Left lung (tissue), 14 donors: ENCODE measurements at places on chromosomes 3 and 15. TPM values are rescaled to one million over a fixed set of nuclear protein-coding genes. Genes with fewer than 3 reads are reported as not detected.
A peak's percentile ranks its signal among the peaks of the same experiment; 100 is the strongest.

Gene C3orf20
- 0.17 TPM for polyA plus RNA-seq

Gene CDHR4
- 4.6 TPM for polyA plus RNA-seq

Gene LYZL4
- not detected for polyA plus RNA-seq

Gene GABRB3
- polyA plus RNA-seq: 2.3 TPM

Gene TMEM45A
- 42.3 TPM for polyA plus RNA-seq

Gene ITIH1
- 0.61 TPM for polyA plus RNA-seq

- no peaks in the 10 kb centered on the region for H3K36me3 ChIP-seq
- no peak overlapping the region for H3K4me3 ChIP-seq
- no peak for DNase-seq
- H3K27me3 ChIP-seq: no peaks in the 10 kb centered on the region
Observed at GRCh38 chr15:46815240-46815639, 902.1 kb upstream of the SEMA6D start.

GRCh38 chr15:73108676-73109075, 56.4 kb downstream of the NEO1 start:
- H3K27ac ChIP-seq: no peak overlapping the region
- no peak for DNase-seq
- no peaks in the 10 kb centered on the region for H3K36me3 ChIP-seq
- H3K27me3 ChIP-seq: no peaks in the 10 kb centered on the region
- no peak overlapping the region for H3K4me3 ChIP-seq
- H3K4me1 ChIP-seq: no peaks in the 10 kb centered on the region

DNA sequence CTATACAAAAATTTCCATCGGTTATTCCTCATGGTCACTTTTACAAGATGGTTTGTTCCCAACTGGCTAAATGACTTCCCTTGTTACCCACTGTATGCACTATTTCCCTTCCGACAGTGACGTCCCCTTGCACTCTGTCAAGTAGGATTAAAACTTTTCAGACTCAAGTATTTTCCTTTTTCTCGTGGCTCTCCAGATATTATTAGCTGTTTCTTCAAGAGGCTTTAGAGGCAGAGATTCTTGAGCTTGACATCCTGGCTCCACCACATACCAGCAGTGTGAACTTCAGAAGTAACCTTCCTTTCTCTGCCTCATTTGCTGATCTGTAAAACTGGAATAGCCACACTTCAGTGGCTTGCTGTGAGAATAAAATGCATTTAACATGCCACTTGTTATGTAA, 14.0 kb downstream of the CSNK1G1 start:
- H3K4me3 ChIP-seq: no peak overlapping the region
- no peaks in the 10 kb centered on the region for H3K4me1 ChIP-seq
- peak overlapping the region; percentile 53 for H3K27ac ChIP-seq
- no peaks in the 10 kb centered on the region for H3K27me3 ChIP-seq
- peaks cover 9% of the 10 kb centered on the region for H3K36me3 ChIP-seq

DNA sequence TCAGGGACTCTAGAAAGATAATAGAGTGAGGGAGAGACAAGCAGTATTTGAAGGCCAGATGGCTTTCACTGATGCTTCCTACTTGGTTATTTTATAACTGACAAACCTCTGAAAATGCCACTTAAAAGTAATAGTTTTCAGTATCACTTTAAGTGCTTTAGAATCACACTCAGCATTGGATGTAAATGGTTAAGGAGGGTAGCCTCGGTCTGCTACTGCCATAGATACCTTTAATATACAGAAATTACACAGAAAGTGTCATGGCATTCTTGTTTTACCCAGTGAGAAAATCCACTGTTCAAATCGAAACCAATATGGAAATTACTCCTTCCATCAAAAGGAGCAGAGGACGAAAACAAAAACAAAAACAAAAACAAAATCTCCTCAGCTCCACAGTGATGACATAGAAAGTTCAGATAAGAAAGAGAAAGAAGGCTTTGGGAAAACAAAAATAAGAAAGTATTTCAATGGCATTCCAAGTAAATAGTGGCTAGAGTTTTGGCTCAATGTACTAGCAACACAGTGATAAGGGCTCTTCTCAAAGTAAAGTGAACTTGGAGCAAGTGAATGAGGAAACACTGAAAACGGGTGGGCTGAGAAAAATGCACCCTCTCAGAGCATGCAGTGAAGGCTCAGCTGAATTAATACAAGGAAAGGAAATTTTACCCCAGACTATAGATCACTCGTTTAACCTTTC, 43.2 kb upstream of the CD47 start:
- no peak overlapping the region for H3K4me3 ChIP-seq
- H3K36me3 ChIP-seq: no peaks in the 10 kb centered on the region

- no peak overlapping the region for H3K27ac ChIP-seq
- H3K4me1 ChIP-seq: no peaks in the 10 kb centered on the region
- no peak for DNase-seq
- no peaks in the 10 kb centered on the region for H3K36me3 ChIP-seq
- H3K27me3 ChIP-seq: no peaks in the 10 kb centered on the region
Observed at GRCh38 chr3:190401963-190402362, 14.0 kb downstream of the CLDN16 start.

DNA sequence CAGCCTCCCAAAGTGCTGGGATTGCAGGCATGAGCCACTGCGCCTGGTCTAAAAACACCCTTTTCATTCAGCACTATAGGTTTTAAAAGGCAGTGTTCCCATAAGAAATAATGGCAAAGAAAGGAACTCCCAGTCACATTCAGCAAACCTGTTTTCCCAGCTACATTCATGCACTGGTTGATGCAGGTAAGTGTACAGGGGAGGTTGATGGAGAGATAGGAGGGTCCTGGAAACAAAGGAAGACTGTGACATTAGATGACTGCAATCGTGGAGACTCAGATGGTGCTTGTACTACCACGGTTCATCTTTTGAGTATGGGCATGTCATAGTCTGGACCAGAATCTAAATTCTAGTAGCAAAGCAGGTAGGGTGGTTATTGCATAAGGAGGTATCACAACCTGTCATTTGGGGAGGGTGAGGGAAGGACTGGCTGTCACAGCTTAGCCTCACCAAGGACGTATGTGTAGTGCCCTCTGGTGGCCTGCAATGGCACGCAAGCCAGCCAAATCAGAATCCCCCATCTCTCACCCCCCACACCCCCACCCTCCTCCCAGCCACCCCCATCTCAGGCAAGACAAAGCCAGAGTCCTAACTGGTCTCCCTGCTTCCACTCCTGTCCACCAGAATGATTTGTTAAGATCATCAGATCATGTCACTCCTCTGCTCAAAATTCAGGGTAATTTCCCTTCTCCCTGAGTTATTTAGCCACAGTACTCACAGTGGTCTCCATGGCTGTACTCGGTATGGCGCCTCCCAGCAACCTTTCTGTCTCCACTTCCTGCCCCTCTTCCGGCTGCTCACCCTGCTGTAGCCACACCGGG, 28.8 kb upstream of the UBL7 start:
- H3K36me3 ChIP-seq: no peaks in the 10 kb centered on the region
- no peak overlapping the region for H3K27ac ChIP-seq
- H3K27me3 ChIP-seq: no peaks in the 10 kb centered on the region
- peak; percentile 36 for DNase-seq
- H3K4me1 ChIP-seq: no peaks in the 10 kb centered on the region

DNA sequence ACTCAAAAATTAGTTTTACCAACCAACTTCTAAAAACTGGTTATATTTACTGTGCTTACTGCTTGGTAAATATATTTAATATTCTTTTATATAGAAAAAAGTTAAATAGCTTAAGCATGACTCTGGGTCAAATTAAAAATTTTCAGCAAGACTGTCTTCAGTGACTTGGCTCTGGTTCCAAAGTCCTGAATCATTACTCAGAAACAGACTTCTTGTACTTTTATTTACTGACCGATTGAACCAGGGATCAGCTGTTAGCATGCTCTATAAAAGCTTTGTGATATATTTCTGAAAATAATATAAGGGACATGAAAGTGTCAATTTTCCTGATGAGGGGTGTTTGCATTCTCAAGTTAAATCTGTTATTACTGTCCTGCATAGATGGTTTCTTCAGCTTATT, 164.3 kb downstream of the MCTP2 start:
- no peaks in the 10 kb centered on the region for H3K36me3 ChIP-seq
- H3K27ac ChIP-seq: no peak overlapping the region
- DNase-seq: no peak
- H3K4me3 ChIP-seq: no peak overlapping the region
- H3K27me3 ChIP-seq: no peaks in the 10 kb centered on the region

DNA sequence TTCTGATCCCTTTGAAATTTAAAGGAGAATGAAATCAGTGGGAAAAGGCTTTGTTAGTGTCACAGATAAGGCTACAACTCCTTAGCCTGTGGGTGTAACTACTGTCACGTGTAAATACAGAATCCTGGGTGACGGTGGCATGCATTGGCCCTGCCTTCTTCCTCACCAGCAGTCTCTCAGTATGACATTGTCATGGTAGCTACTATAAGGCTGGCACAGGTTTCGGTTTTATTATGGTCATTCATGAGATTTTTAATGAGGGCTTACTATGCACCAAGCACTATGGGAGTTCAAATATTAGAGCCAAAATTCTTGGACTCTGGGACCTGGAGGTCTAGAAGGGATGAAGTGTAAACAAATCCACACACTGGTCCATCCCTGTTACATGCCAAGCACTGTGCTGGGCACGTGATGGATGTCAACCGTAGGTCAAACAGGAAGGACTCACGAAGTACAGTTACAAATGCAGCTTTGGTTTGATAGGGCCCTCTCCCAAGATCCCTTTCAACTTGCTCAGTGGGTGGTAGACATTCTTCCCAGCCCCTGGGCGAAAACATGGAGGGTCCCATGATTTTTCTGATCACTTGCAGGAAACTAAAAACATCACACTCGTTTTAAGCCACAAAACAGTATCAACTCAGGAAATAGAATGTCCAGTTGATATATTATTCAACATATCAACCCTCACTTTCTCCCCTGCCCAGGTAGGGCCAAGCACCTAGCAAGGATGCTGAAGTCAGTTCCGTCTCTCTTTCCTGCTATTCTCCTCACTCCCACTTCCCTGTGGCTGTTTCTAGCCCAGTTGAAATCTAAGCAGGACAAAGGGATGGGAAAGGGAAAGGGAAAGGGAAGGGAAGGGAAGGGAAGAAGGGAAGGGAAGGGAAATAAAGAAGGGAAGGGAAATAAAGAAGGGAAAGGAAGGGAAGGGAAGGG, 25.3 kb downstream of the BFSP2 start:
- H3K4me1 ChIP-seq: no peaks in the 10 kb centered on the region
- no peaks in the 10 kb centered on the region for H3K36me3 ChIP-seq
- no peak overlapping the region for H3K27ac ChIP-seq
- H3K27me3 ChIP-seq: peaks cover 8% of the 10 kb centered on the region
- DNase-seq: no peak
- H3K4me3 ChIP-seq: no peak overlapping the region

DNA sequence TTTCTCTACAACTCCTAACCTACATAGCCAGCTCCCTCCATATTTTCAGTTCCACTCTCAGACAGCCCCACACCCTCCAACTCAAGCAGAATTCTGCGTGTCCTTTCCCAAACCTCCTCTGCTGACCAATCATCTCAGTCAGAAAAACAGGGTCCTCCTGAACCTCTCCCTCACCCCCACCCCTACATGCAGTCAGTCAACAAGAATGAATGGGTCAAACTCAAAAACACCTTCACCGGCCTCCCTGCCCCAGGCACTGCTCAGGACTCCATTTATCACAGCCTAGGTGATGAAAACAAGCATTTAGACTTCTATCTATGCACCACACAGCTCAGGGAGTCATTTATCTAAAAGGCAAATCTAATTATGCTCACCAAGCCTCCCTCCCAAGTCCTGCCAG, 32.4 kb downstream of the MYL3 start:
- H3K36me3 ChIP-seq: no peaks in the 10 kb centered on the region
- H3K4me3 ChIP-seq: no peak overlapping the region
- H3K27ac ChIP-seq: no peak overlapping the region

DNA sequence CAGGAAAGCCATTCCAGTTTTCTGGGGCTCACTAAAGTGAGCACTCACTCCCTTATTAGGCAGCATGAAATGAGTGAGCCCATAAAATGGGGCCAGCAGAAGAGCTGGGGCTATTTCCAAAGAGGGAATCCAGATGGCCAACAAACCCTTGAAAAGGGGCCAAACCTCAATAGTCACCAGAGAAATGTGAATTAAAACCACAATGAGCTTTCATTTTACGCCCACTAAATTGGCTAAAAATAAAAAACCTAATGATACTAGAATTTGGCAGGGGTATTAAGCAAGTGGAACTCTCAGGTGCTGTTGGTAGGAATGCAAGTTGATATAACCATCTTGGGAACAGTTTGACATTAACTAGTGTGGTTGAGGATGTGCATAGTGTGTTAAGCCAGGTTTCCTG, 42.1 kb upstream of the RAF1 start:
- H3K4me1 ChIP-seq: no peaks in the 10 kb centered on the region
- no peaks in the 10 kb centered on the region for H3K36me3 ChIP-seq
- no peaks in the 10 kb centered on the region for H3K27me3 ChIP-seq
- no peak for DNase-seq
- H3K4me3 ChIP-seq: no peak overlapping the region
- H3K27ac ChIP-seq: no peak overlapping the region
